MV-4-11 (cell line): ENCODE measurements at places on chromosomes 3 and 15.
A peak's percentile ranks its signal among the peaks of the same experiment; 100 is the strongest.

DNA sequence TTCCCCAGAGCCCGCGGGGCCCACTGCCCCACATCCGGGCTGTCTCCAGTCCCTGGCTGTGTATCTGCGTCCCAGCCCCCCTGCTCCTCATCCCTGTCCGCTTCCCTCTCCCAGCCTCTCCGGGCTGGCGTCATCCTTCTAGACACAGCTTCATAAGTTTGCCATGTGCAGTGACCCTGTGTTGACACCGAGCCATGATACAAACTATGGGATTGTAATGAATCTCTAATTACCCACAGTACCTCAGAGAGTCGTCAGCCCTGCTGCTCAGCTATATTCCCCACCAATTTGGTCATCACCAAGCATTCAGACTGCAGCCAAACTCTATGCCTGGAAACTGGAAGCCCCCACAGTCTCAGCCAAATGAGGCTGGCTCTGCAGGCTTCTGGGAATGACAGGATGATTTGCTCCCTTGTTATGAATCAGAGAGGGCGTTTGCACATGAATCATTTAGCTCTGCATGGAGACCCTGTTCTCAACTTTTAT lies 466.1 kb upstream of the ATP11B start:
- DNase-seq = no peak

- DNase-seq = no peak
Observed at GRCh38 chr3:195809291-195809785, 2.4 kb downstream of the MUC4 start.

GRCh38 chr15:77440378-77440999 lies 19.8 kb downstream of the HMG20A start:
- DNase-seq = no peak

DNA sequence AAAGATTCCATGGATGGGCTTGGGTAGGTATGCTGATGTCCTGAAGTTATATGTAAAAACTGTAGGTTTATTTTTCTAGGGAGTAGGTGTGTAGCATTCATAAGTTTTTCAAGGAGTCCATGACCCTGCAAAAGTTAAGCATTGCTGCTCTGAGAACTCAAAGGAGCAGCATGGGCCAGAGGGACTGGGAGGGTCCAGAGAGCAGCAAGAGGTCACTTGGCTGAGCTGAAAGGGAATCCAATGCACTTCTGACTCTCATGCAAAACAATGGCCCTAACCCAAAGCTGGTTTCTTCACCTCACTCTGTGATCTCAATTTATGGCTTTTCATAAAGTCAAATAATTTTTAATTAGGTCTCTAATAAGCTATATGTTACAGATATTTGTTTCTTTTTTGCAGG lies 198.3 kb upstream of the GOLGA6L4 start:
- DNase-seq = no peak

- DNase-seq = no peak
Observed at GRCh38 chr15:74343797-74344127, 23.7 kb downstream of the CYP11A1 start.

DNA sequence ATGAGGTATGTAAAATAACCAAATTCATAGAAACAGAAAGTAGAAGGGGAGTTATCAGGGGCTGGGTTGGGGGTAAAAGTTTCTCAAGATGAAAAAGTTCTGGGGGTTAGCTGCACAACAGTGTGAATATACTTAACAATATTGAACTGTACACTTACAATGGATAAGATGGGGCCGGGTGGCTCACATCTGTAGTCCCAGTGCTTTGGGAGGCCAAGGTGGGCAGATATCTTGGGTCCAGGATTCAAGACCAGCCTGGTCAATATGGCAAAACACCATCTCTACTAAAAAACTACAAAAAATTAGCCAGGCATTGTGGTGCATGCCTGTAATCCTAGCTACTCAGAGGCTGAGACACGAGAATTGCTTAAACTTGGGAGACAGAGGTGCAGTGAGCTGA lies 274.3 kb downstream of the TJP1 start:
- DNase-seq = no peak

GRCh38 chr15:61091289-61091616 lies 137.8 kb downstream of the RORA start:
- DNase-seq = no peak

GRCh38 chr15:65869954-65870871 lies 922 bp downstream of the RAB11A start:
- DNase-seq = peak; percentile 3

- no peak for DNase-seq
Observed at GRCh38 chr15:79904271-79904670, 7.5 kb upstream of the MTHFS start.

DNA sequence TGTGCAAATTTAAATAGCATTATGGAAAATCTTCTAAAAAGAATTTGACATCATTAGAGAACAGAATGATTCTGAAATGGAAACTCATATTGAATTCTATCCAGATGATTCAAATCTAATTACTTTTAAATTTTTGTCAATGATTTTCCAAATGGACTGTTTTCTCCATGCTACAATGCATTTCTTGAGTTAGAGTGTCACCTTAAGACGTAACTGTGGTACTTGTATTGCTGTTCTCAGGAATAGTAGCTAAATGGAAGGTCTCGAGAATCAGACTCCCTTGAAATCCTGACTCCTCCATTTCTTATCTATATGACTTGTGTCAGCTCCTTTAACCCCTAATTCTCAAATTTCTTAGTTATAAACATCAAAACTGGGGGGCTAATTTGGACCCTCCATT lies 102.3 kb downstream of the P2RY1 start:
- no peak for DNase-seq

GRCh38 chr15:24955531-24955921 lies 739 bp downstream of the SNRPN start:
- DNase-seq = no peak

GRCh38 chr3:13186435-13186815 lies 113.2 kb upstream of the IQSEC1 start:
- no peak for DNase-seq

DNA sequence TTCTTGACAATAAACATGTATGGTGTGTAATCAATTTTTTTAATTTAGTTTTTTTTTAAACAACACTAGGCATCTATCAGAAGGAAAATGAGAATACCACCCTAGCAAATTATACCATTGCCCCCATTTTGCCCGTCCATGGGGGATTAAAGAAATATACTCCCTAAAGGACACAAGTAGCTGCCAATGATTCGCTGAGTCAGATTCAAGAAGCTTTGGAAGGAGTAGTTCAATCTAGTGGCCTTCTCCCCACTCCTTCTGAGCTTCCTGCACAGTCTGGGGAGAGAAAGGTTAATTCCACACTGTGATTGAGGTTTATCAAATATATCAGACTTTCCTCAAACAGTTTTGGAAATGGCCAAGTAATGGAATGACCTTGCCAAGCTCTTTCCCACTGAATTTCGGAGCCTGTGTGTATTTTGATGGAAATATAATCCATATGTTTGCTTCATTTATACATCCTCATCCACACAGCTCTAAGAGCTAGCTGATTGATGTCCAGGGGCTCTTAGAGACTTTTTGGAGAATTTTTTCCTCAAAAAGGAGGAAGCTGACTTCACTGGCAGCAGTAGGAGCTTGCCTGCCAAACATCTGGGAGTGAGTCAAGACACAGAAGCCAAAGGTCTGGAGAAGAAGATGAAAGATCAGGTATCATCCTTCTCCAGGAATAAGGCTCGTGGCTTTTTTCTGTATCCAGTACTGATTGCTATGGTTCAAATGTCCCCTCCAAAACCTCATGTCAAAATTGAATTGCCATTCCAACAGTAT lies 478.5 kb upstream of the PROK2 start:
- DNase-seq = no peak

GRCh38 chr3:81851176-81851575 lies 89.7 kb upstream of the GBE1 start:
- DNase-seq = no peak

DNA sequence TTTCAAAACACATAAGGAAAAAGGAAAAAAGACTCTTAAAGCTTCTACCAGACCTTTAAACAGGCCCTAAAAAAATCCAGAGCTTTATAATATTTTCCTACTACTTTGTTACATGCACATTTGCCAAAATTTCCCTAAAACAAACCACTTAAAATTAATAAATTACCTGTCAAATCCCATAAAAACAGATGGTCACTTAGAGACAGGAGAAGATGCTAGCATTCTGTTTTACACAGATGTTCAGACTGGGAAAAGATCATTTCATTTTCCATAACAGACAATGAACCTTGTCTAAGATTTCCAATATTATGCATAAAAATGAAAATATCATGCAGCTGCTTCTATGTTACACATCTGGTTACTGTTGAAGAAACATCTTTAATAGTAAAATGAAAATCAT lies 66.6 kb downstream of the SUCLG2 start:
- DNase-seq = no peak
